ENCODE measurements at places on chromosomes 12 and 14. TPM values are rescaled to one million over a fixed set of nuclear protein-coding genes. Genes with fewer than 3 reads are reported as not detected.

The OASL gene
- 27.4 TPM for total RNA-seq

The RNFT2 gene
- 1.3 TPM for total RNA-seq

The TMPRSS12 gene
- total RNA-seq: not detected

The SETD1B gene
- 1.7 TPM for total RNA-seq

The WIF1 gene
- not detected for total RNA-seq

The NEMF gene
- total RNA-seq: 51.0 TPM

The C12orf56 gene
- under 0.01 TPM for total RNA-seq

The CCDC175 gene
- total RNA-seq: not detected

The MIP gene
- not detected for total RNA-seq

The ACRBP gene
- 0.46 TPM for total RNA-seq

The ZNF385A gene
- 0.65 TPM for total RNA-seq

The ADCY6 gene
- 27.8 TPM for total RNA-seq

The FAM186B gene
- 0.32 TPM for total RNA-seq

The FOXA1 gene
- total RNA-seq: 0.91 TPM

The NCKAP5L gene
- total RNA-seq: 10.7 TPM

The DDX47 gene
- 100 TPM for total RNA-seq

The KRT73 gene
- total RNA-seq: not detected

The SERPINA9 gene
- total RNA-seq: not detected

The LHX5 gene
- total RNA-seq: not detected

The AQP6 gene
- under 0.01 TPM for total RNA-seq

The TMEM179 gene
- total RNA-seq: not detected

The NDRG2 gene
- total RNA-seq: not detected

The TMCC3 gene
- total RNA-seq: 26.6 TPM

The TMEM132D gene
- total RNA-seq: not detected

The WNK1 gene
- total RNA-seq: 28.3 TPM

The CMTM5 gene
- not detected for total RNA-seq

The KRT85 gene
- total RNA-seq: not detected

The TEX22 gene
- 0.15 TPM for total RNA-seq

The MSRB3 gene
- total RNA-seq: 31.5 TPM

The ADAM21 gene
- total RNA-seq: 0.30 TPM

The DNAI7 gene
- not detected for total RNA-seq

The LRTM2 gene
- not detected for total RNA-seq

The KLRB1 gene
- total RNA-seq: not detected

The PARP2 gene
- total RNA-seq: 10.5 TPM
